ENCODE measurements at places on chromosomes 16 and 17.
A peak's percentile ranks its signal among the peaks of the same experiment; 100 is the strongest.

DNA sequence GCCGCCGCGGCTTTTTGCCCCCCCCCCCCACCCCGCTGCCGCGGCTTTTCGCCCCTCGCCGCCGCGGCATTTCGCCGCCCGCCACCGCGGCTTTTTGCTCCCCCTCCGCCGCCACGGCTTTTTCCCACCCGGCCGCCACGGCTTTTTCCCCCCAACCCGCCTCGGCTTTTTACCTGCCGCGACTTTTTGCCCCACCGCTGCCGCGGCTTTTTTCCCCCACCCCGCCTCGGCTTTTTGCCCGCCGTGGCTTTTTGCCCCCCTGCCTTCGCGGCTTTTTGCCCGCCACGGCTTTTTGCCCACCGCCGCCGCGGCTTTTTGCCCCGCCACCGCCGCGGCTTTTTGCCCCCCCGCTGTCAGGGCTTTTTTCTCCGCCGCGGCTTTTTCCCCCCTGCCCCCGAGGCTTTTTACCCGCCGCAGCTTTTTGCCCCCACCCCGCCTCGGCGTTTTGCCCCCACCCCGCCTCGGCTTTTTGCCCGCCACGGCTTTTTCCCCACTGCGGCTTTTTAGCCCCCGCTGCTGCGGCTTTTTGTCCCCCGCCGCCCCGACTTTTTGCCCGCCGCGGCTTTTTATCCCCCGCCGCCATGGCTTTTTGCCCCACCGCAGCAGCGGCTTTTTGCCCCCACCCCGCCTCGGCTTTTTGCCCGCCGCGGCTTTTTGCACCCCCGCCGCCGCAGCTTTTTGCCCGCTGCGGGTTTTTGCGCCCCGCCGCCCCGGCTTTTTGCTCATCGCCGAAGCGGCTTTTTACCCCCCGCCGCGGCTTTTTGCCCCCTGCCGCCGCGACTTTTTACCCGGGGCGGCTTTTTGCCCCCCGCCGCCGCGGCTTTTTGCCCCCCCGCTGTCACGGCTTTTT, 527.8 kb upstream of the WSB1 start:
- DNase-seq, result no peak

- no peak for DNase-seq
Measured at GRCh38 chr16:88691129-88691813, 5.0 kb upstream of the SNAI3 start.

- DNase-seq, result no peak
Measured at GRCh38 chr17:77497578-77497934, 356.8 kb downstream of the SEC14L1 start.

- DNase-seq, result peak; percentile 43
Measured at GRCh38 chr16:88455610-88456355, 2.7 kb downstream of the ZFPM1 start.

DNA sequence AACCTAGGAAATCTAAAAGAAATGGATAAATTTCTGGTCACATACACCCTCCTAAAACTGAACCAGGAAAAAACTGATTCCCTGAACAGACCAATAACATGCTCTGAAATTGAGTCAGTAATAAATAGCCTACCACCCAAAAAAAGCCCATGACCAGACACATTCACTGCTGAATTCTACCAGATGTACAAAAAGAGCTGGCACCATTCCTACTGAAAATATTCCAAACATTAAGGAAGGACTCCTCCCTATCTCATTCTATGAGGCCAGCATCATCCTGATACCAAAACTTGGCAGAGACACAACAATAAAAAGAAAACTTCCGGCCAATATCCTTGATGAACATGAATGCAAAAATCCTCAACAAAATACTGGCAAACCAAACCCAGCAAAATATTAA, 52.9 kb downstream of the TTC19 start:
- no peak for DNase-seq

DNA sequence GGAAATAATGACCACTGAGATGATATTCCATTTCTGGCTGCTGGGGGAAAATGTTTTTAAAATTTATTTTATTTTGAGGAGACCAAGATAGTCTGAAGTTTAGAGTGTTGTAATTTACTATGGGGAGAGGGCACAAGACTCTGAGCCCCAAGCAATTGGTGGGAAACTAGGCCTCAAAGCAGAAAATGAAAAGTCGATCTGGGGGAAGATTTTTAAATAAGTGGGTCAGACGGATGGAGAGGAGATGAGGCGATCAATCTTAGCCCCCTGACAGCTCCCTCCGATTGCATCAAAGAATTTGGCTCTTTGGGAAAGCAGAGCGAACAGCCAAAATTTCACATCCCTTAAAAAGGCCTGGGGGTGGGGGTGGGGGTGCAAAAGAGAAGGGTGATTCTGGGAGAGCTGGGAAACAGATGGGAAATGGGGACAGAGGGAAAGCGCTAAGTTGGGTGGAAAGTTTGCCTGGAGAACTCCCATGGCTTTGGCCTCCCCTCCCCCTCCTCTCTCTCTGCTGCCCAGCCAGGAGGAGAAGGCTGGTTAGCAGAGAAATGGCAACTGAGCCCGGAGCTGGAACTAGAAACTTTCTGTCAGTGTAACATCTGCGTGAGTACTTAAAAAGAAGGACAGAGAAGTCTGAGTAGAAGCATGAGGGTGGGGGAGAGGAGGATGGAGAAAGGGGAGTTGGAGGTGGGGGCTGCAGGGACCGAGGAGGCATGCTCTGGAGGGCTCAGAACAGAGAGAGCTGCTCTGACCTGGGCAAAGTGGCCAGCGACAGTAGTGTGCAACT, 1.4 kb upstream of the HOXB2 start:
- DNase-seq, result no peak

GRCh38 chr17:8173871-8174322, 2.3 kb downstream of the TMEM107 start:
- no peak for DNase-seq

- no peak for DNase-seq
Measured at GRCh38 chr17:66576473-66576872, 258.4 kb upstream of the CACNG5 start.

GRCh38 chr17:78723001-78723796, 58.9 kb downstream of the CYTH1 start:
- DNase-seq, result peak; percentile 62

- DNase-seq, result no peak
Measured at GRCh38 chr16:84043486-84044117, 1.0 kb upstream of the SLC38A8 start.

DNA sequence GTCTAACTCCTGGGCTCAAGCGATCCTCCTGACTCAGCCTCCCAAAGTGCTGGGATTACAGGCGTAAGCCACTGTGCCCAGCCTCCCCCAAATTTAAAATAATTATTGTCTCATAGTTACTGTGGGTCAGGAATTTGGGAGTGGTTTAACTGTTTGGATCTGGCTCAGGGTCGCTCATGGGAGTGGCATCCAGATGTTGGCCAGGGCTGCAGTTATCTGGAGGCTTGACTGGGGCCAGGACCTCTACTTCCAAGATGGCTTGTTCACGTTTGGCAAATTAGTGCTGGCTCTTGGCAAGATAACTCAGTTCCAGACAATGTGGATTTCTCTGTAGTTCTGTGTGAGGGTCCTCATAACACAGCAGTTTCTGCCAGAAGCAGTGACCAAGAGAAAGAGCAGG, 8.0 kb downstream of the TEN1 start:
- DNase-seq, result no peak

- DNase-seq, result no peak
Measured at GRCh38 chr16:84690088-84690819, 9.5 kb upstream of the USP10 start.

- DNase-seq, result no peak
Measured at GRCh38 chr17:43134774-43135453, 9.8 kb upstream of the BRCA1 start.

DNA sequence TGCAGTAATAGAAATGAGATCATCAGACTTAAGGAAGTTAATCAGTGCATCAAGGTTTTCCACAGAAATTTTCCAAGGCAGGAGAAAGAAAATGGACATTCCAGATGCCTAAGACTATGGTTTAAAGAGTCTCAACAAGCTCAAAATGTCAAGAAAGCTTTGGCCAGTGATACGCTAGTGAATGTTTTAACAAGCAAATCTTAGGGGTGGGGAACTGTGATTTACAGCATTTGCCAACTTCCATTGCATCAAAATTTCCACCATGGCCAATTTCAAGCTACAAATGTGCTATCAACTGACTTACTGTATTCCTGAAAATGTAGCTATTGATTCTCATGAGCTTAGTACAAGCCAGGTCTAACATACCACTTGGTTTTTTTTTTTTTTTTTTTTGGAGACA, 82.4 kb upstream of the CLEC3A start:
- DNase-seq, result no peak

- no peak for DNase-seq
Measured at GRCh38 chr16:80158766-80159165, 382.0 kb upstream of the DYNLRB2 start.

DNA sequence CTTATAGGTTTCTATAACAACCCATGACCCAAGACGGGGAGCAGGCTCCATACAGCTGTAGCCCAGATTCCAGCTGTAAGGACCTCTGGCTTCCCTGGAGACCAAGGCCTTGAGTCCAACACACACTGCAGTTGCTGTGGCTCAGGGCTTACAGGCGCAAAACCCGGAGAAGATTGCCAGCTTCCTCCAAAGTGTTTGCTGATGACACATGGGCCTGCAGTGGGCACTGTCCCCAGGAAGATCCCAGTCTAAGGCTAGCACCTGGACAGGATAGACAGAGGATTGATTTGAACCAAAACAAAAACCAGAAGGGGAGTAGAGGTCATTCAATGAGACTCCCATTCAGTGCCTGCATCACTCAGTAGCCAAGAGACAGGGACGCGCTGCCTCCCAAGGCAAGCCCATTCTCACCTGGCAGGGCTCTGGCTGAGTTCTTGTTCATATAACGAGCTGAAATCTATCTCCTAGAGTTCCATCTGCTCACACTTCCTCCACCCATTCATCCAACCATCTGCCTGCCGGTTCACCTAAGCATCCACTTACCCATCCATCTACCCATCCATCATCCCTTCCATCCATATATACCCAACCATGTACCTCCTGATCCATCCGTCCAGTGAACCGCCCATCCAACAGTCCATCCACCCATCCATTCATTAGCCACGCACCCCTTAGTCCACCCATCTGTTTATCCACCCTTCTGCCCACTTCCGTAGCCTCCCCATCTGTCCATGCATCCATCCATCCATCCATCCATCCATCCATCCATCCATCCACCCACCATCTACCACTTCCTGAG, 10.2 kb downstream of the RAB11FIP4 start:
- DNase-seq, result no peak

DNA sequence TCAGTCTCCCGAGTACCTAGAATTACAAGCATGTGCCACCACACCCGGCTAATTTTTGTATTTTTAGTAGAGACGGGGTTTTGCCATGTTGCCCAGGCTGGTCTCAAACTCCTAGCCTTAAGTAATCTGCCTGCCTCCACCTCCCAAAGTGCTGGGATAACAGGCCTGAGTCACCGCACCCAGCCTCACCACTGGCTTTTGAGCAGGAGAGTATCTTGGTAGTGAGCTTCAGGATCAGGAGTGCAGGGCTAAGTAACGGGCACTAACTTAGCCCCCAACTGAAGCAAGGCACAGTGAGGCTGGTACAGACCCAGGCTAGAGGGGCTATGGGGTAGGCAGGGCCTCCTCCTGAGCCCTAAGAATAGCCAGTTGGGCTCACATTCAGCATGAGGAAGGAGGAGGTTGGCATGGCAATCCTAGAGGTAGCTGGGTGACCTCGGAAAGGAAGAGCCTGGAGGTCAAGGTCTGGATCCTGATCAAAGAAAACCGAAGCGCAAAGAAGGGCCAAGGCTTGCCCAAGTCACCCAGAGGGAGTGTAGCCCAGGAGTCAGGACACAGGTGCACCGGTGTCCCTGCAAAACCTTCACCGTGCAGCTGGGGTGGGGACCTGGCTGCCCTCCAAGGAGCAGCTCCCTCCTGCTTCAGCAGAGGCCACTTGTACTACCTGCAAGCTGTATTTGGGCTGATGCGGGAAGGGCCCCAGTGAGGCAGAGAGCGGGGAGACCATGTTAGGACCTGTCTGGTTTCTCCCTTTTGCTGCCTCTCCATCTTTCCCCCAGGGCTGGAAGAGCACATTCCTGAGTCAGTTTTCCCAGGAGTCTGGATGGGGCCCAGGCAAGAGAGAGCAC, 1.3 kb upstream of the ADGRG5 start:
- no peak for DNase-seq

GRCh38 chr17:4516735-4517134, 18.1 kb downstream of the SPNS2 start:
- no peak for DNase-seq

GRCh38 chr16:84072014-84072413, 29.4 kb upstream of the SLC38A8 start:
- no peak for DNase-seq

DNA sequence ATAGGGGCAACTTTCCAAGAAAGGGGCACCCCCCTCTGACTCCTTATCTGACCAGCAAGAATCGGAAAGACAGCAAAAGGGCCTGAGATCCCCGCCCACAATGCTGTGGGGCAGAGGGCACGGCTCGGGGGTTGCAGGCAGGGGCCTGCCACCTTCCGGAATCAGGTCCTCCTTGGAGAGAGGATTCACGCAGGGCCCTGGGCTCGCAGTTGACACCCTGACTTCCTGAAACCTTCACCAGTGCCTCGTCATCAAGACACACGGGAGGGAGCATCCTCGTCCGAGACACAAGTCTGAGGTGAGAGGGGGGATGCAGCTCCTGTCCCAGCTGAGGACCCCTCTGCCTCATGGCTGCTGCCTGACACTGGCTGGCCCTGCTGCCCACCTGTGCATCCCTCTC, 81.2 kb downstream of the LMF1 start:
- DNase-seq, result no peak

DNA sequence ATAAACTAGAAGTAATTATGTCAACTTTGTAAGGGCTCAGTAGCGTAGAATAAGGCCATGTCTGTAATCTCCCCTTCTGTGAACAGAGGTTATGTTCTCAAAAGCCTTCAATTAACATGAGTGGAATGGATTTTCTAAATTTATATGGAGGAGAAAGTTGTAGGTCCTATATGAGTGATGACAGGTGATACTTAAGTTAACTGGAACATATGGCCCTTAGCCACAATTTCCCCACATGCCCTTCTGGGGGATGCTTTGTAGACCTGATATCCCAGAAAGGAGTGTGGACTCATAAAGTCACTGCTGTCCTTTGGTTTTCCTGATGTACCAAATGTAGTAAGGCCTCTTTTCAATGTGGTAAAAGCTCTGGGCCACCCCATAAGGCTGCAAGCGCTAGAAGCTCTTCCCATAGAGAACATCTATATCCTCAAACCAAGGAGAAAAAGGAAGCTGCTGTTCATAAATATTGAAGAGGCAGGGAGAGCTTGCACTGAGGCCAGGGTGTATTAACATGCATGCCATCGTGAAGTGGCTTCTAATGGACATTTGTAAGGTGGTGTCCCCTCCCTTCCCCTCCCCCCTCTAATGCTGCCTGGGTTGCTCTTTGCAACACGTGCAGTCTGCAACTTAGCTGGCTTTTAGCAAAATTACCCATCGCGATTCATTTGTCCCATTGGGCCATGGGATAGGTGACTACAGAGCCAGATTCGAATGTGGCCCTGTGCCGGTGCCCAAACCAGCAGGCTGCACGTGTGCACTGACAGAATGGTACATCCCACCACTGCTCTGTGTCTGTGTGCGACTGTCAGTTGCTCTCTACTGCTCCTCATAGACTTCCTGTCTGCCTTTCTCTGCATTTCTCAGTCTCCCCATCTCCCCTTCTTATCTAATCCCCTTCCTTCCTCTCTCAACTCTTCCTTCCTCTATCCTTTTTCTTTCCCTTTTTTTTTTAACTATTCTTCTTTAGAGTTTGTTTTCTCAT, 269.0 kb downstream of the WWOX start:
- no peak for DNase-seq

All from neural crest cell (in vitro differentiated cells).